NCI-H774 (cell line): ENCODE measurements at places on chromosomes 2 and 18.

DNA sequence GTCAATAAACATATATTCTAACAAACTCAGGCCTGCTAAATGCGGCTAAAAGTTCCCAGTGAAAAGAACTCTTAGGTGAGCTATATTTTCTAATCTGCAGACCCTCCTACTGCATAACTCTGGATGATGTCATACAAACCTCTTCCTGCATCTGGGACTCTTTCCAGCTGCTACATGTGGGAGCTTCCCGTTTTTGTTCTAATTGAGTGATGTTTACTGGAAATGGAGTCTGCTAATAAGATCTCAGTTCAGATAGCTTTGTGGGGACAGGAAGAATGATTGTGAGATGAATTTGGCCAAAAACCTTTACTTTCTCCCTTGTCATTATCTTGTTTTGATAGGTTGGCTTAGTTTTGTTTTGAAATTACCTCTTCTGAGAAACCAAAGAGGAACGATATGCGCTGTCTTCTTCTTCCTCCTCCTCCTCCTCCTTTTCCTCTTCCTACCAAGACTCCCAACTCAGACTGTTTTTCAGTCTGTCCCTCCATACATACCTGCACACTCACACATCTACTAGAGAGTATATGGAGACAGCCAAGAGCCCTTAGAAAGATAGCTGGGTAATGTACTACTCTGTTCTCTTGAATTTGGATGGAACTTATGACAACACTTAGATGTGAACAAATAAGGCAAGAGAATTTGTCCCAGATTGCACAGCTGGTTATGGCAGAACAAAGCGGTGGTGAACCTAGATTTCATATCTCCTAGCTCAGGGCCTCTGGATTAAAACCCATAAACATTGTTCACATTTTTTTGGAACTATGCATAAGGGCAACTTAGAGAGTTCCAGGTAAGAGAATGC is 39.8 kb upstream of the AAK1 start:
- no peak for DNase-seq

- no peak for DNase-seq
Observed at GRCh38 chr2:127577503-127577902, 42.0 kb downstream of the MYO7B start.

GRCh38 chr2:71618327-71619113 is 165.2 kb downstream of the DYSF start:
- DNase-seq = no peak

DNA sequence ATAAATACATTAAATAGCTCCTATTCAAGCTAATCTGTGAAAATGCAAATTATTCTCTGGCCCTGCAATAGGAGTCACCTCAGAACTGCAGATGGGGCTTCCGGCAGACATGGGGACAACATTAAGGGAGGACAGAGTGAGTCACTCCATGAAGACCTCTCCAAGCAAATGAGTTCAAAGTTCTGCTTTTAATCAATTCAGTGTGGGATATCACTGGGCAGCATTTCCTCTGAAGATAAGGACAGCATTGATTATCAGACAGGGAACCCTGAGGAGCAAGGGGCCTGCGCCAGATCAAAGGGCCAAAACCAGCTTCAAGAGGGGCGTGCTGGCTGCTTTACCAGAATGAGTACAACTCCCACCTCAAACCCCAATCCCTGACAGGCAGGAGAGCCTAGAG is 356.9 kb upstream of the KLHL29 start:
- DNase-seq = no peak

DNA sequence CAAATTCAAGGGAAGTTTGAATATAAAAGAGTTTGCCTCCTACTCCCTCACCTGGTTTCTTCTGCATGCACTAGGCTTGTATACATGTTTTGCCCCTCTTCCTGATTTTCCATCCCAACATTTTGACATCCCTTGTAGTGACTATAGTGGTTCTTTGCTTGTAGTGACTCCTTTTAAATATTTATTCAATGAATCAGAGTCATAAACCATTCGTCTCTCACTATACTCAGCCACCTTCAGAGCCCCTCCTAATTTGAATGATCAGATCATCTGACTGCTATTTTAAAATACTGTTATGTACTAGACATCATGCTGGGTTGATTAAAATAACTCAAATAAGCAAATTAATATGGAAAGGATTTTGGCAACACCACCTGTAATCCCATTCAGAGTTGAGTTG is 492.1 kb upstream of the PIK3C3 start:
- DNase-seq = no peak

DNA sequence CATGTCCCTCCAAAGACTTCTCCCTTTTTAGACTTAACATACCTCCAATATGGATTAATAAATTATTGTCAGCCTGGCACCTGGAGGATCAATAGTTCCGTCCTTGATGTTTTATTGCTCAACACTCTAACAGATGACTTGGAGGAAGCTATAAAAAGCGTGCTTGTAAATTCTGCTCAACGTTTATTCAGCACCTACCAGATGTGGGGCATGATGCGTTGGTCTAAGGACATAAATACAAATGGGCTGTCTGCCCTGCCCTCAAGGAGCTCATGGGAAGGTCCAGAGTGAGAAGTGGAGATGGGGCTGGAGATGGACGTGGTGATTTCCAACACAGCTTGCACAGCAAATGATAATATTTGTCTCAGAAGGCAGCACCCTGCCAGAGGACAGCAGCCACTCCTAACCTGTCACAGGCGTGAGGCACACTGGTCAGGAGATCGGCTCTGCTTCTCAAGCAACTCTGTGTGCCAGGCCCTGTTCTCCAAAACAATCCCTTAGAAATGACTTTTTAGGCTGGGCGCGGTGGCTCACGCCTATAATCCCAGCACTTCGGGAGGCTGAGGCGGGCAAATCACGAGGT is 25.5 kb upstream of the ZCCHC2 start:
- DNase-seq = no peak
